ENCODE measurements at places on chromosomes 5 and 9. TPM values are rescaled to one million over a fixed set of nuclear protein-coding genes. Genes with fewer than 3 reads are reported as not detected.

BHMT2 gene
- 0.25 TPM for total RNA-seq

NUTM2F gene
- total RNA-seq, result not detected

NMUR2 gene
- not detected for total RNA-seq

TSSK1B gene
- total RNA-seq, result not detected

ATG10 gene
- total RNA-seq, result 9.1 TPM

OTP gene
- not detected for total RNA-seq

QRFP gene
- not detected for total RNA-seq

RANBP3L gene
- 9.6 TPM for total RNA-seq

SLC25A2 gene
- total RNA-seq, result not detected

MYORG gene
- 9.8 TPM for total RNA-seq

GFI1B gene
- under 0.01 TPM for total RNA-seq

IFNA13 gene
- not detected for total RNA-seq

PCDHGA2 gene
- total RNA-seq, result 8.9 TPM

DNAH5 gene
- total RNA-seq, result 3.7 TPM

SPAG8 gene
- 2.0 TPM for total RNA-seq

SLC36A2 gene
- total RNA-seq, result not detected

RNF224 gene
- under 0.01 TPM for total RNA-seq

SPEF2 gene
- total RNA-seq, result 17.5 TPM

KIF24 gene
- 1.2 TPM for total RNA-seq
